Activated CD4-positive, CD25-positive, alpha-beta regulatory T cell treated with anti-CD3 and anti-CD28 coated beads, Interleukin-2, amount 50 U/mL, for 16 hours (primary cell): ENCODE measurements at places on chromosomes 7 and 10.

GRCh38 chr7:100476903-100477870 lies 1.8 kb downstream of the TSC22D4 start:
- no peak for DNase-seq

GRCh38 chr7:1321411-1322239 lies 89.0 kb downstream of the UNCX start:
- no peak for DNase-seq

- no peak for DNase-seq
These were observed 48.5 kb upstream of the SLF2 start for GRCh38 chr10:100864036-100864885.

DNA sequence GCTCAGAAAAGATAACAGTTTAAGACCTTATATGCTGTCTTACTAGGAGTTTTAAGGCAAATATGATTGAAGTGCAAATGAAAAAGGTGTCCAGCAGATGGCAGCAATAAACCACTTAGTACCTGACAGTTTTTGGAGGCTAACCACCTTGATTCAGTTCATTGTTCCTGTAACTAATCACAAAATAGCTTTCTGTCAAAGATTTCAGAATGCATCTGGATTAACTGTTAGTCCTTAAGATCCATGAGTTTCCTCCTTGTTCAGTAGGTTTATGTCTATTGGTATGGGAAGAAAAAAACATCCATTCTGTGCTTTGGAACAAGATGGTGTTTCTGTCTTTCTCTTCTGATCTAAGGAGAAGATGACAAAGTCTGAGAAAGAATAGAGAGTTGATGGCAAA lies 46.6 kb downstream of the CCSER2 start:
- DNase-seq = peak; percentile 14

- DNase-seq = no peak
These were observed 6.4 kb downstream of the WDFY4 start for GRCh38 chr10:48690791-48691660.

- no peak for DNase-seq
These were observed 54.2 kb upstream of the TARP start for GRCh38 chr7:38327637-38328036.

DNA sequence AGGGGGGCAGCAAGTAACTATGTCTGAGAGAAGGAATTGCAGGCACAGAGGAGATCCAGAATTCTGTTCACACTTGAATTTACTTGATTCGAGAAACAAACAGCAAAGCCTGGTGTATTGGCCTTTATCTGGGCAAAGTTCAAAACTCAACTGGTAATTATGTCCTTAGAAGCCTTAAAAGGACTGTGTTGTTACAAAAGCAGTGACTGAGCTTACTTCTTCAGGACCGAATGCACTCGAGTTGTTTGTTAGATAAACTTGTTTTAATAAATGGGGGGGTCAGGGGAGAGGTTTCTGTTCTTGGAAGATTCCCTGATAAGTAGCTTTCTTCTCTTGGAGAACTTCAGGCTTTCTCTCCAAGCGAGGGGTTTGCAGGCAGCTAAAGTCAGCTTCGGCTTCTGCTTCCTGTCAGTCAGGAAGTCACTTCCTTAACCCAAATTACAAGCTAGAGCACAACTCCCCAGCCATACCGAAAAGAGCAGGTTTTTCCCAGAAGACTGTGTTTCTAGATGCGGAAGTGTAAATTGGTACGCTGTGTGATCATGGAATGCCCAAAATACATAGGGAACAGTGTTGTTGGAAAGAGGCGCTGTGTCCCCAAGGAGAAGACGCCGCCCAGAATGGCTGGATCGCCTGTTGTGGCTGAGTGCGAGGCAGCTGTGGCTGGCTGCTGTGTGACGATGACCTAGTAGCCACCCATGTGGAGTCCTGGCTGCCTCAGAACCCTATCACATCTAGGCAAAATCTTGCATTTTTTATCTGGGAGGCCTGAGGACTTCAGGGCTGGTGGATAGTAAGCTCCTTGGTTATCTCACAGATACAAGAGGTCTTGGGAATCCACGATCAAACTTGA lies 110.4 kb downstream of the TCF7L2 start:
- DNase-seq = no peak

GRCh38 chr7:28615091-28615490 lies 202.8 kb downstream of the CREB5 start:
- no peak for DNase-seq

DNA sequence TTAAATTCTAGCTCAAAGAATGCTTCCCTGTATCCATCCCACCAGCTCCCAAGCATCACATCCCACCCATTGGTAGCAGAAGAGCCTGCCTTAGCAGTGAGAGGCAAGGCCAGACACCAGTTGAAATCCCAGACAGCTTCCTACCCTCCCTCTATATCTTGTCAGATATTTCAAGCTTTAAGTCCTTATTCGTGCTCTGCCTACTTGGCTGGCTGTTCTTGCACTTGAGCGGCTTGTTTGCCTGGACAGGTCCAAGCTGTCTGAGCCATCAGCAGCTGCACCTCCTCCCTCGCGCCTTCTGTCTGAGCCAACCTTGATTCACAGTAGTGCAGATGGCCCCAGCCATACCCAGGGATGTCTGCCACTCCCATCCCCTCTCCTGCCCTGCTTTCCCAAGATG lies 16.4 kb downstream of the LRRC4 start:
- no peak for DNase-seq

GRCh38 chr7:107946451-107946850 lies 55.5 kb downstream of the DLD start:
- no peak for DNase-seq

DNA sequence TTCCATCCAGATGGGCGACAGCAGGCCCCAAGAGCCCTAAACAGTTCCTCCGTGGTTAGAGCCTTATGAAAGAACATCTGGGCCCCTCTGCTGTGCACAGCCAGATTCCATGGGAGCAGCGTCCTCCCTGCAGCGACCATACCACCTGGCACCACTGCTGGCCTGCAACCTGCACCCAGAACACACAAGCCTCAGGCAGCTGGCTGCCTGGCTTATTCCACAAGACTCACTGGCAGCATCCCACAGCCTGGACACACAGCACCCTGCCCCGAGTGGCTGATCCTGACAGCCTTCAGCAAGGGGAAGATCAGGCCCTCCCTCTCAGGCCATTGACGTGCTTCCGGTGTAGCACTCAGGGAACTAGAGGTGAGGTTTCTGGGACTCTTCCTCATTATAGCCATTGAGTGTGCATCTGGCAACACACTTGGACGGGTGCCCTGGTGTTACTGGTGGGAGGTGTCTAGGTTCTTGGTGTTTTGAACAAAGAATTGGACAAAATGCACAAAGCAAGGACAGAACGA lies 33.7 kb upstream of the ERCC6 start:
- no peak for DNase-seq

DNA sequence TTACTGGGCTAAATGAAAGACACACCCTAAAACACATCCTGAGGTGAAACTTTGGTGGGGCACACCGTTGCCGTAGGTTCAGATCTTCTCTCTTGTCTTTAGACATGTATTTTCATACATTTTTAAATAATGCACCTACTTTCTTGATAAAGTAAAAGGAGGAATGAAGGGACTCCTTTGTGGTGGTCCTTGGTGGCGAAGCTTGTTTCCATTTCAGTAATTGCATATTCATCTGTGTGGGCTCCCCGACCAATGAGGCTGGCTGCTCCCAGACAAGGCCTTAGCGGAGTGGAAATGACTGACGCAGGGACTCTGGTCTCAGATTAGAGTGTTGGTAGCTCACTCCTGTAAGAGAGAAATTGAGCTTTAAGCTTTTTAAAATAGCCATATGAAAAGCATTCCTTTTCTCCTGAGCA lies 815 bp downstream of the CCSER2 start:
- DNase-seq = peak; percentile 26

DNA sequence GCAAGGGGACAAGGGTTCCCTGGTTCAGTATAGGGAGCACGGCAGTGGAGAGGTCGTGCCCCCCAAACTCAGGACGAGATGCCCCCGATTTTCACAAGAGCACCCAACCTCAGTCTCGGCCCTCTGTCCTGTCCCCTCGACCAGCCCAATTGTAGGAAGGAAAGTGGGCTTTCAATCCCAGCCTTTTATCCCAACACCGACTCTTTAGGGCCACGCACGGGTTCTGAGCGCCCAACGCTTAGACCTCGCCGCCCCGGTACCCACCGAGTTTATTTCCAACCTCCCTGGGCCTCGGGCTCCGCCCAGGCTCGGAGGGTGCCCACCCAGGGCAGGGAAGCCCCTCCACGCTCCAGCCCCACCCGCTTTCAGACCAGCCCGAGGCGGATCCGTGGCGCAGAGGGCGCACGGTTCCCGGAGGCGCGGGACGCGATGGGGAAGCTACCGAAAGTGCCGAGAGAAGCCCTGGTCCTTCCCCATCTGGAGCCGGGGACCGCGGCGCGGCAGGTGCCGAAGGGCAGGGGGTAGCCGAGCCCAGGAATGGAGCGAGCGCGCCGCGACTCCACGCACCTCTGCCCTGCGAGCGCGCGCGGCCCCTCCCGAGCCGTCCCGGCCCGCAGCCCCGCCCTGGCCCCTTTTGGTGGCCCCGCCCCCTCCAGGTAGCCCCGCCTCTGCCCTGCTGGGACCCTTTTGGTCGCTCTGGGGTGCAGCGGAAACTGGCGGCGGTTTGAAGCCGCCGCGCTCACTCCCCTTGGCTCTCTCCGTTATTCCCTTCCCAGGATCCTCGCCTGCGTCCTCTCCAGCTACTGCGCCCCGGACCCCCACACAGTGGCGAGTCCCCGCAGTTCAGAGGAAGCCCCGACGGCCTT lies 20.4 kb downstream of the GRID2IP start:
- no peak for DNase-seq

DNA sequence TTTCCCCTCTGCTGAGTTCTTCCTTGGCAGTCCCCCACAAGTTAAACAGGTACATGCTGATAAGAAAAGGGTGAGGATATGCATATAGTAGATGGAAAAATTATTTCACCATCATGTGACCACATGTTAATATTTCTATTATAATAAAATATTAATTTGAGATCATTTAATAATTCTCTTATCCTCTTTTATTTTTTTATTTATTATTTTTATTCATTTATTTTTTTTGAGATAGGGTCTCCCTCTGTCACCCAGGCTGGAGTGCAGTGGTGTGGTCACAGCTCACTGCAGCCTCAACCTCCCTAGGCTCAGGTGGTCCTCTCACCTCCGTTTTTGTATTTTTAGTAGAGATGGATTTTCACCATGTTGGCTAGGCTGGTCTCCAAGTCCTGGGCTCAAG lies 11.6 kb upstream of the GLI3 start:
- DNase-seq = no peak

DNA sequence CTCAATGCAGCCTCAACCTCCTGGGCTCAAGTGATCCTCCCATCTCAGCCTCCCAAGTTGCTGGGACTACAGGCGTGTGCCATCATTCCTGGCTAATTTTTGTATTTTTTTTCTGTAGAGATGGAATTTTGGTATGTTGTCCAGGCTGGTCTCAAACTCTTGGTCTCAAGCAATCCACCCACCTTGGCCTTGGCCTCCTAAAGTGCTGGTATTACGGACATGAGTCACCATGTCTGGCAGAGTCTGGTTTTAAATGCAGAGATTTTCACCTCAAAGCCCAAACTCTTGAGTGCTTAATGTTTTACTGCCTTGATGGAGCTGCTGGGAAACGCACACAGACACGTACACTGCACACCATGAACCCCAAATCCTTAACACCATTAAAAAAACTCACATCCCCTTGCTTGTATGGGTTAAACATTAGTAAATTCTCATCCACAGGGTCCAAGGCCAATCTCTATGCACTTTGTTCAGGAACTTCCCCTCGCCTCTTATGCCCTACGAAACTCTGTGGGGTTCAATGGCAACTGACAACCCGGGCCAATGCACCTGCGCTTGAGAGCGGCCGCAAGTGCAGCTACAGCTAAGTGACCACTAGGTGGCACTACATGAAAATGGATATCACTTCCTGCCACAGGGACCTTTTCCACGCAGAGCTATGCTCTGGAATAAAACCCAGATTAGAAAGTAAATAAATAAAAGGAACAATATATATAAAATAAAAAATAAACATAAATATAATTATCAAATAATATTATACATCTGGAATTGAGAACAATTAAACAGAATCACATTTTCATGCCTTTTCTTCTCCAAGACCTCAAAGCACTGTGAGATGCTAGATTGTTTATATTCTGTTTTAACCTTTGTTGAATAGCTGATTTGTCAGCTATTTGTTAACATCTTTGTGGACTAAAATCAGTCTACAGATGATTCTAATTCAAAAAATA lies 66.9 kb upstream of the AFAP1L2 start:
- peak; percentile 44 for DNase-seq

- no peak for DNase-seq
These were observed 56.5 kb downstream of the CTTNBP2 start for GRCh38 chr7:117816727-117817126.

GRCh38 chr10:62719061-62719460 lies 85.5 kb upstream of the ADO start:
- no peak for DNase-seq

DNA sequence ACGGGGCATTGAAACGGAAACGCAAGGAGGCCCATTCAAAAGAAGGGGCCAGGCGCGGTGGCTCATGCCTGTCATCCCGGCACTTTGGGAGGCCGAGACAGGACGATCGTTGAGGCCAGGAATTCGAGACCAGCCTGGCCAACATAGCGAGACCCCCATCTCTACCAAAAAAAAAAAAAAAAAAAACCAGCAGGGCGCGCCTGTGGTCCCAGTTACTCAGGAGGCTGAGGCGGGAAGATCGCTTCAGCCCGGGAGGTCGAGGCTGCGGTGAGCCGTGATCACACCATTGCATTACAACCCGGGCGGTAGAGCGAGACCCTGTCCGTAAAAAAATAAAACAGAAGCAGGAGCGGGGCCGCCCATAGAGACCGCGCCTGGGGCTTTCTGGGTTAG lies 396 bp downstream of the PSMG3 start:
- no peak for DNase-seq

DNA sequence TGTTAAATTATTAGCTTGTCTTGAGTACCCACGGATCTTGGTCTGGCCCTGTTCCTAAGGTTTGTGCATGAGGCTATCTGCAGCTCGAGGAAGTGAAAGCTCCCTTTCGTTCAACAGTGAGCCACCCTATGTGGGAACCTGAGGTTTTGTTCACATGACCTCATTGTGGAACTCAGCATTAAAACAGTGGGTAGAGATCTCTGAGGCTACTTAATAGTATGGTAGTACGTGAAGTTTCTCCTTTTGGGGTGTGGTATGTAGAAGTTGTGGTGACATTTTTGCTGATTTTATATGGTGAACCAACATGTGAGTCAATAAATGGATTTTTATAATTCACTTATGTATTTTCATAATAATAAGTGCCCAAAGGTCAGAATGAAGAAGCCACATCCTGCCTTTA lies 252.7 kb upstream of the FERD3L start:
- no peak for DNase-seq

DNA sequence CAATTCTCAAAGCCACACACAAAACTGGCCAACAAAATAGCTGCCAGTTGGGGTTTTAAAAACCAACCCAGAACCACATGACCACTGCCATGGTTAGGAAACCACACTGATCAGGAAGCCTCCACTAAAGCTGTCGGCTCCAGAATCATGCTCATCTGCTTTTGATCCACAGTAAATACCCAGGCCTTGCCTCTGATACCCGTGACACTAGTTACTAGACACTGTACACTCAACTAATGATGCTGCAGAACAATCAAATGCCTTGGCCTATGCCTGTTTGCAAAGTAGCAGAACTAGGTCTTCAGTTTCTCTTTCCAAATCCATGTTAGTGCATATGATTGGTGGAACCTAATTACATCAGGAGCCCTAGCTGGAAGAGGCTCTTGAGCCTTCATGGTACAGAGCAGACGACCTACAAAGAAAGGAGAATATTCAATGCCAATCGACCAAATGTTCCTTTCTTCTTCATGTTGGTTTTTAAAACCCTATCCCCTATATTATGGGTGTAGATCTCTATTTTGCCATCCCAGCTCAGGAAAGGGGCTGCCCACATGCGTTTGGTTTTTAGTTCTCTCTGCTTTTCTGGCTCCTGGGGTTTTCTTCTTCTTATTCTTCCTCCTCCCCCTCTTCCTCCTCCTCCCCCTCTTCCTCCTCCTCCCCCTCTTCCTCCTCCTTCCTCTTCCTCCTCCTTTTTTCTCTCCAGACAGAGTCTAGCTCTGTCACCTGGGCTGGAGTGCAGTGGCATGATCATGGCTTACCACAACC lies 76.6 kb downstream of the CNNM2 start:
- no peak for DNase-seq
